ENCODE measurements at places on chromosomes 11 and 22. TPM values are rescaled to one million over a fixed set of nuclear protein-coding genes. Genes with fewer than 3 reads are reported as not detected.

OR52I2 gene
- not detected for total RNA-seq

DNA sequence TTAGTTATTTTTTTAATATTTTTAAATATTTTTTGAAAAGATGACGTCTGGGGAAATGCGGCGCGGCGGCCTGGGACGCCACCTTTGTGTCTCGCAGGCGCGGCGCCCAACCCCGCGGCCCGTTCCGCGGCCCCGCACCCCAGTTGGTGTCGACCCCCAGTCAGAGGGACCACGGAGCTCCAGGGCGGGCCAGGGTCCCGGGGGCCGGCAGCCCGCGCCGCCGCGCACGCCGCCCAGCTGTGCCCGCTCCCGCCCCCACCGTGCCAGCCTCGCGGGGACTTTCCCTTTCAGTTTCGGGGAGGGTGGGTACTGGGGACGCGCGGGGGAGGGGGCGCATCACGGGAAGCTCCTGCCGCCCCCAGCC is 1.6 kb downstream of the CCND1 start:
- peak; percentile 28 for DNase-seq

ZC3H7B gene
- 49.7 TPM for total RNA-seq

DNA sequence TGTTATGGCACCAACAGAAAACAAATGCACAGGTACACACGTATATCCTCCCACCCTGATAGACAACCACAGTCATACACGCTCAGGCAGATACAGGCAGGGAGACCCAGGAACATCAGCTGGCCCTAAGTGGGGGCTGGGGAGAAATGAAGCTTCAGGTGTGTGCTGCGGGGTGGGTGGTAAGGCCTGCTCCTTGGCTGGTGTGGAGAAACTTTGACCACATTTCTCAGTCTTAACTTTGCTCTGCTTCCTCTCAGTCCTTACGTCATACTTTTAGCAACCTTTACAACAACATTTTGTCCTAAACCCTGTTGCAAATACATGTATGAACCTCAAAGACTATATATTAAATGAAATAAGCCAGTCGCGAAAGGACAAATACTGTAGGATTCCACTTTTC is 6.7 kb upstream of the ANAPC15 start:
- no peak for DNase-seq

- DNase-seq = no peak
Measured at GRCh38 chr11:10004526-10005113, 289.4 kb downstream of the SBF2 start.
